A673 (cell line): ENCODE measurements at places on chromosomes 12 and 14. TPM values are rescaled to one million over a fixed set of nuclear protein-coding genes. Genes with fewer than 3 reads are reported as not detected.

DPY19L2 gene
- 4.2 and 7.5 TPM in 2 replicates for total RNA-seq

RFC5 gene
- 62.1 and 66.3 TPM in 2 replicates for total RNA-seq

- DNase-seq, result no peak
- peaks cover 19% of the 10 kb centered on the region for H3K36me3 ChIP-seq
- peaks cover 23% of the 10 kb centered on the region for H3K4me1 ChIP-seq
- H3K27me3 ChIP-seq, result no peaks in the 10 kb centered on the region
- no peak overlapping the region for H3K4me3 ChIP-seq
These were observed 1.8 kb upstream of the SP1 start for GRCh38 chr12:53378222-53378621.

ZNF705A gene
- not detected in 2 replicates for total RNA-seq

DNA sequence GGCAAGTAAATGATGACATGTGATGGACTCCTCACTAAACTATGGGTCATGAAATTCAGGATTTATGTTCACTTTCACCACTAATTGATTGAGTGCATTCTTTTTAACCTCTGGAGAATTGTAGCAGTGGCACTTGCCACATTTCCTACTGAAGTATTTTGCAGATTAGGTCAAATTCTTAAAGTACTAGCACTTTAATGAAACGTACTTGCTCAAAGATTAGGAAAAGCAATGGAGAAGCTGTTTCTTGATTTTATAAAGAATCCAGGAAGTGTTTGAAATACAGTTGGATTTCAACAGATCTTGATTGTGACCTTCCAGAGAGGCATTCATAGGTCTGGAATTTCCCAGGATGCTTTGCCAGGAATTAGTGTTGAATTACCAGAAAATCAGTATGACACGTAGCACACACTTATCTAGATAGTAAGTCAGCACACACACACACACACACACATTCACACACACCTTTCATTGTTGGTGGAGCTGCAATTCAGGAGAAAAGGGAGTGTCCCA lies 162.6 kb downstream of the MYRFL start:
- no peaks in the 10 kb centered on the region for H3K27me3 ChIP-seq
- H3K4me1 ChIP-seq, result peaks cover 26% of the 10 kb centered on the region
- peak overlapping the region; percentile 66 for H3K27ac ChIP-seq

DNA sequence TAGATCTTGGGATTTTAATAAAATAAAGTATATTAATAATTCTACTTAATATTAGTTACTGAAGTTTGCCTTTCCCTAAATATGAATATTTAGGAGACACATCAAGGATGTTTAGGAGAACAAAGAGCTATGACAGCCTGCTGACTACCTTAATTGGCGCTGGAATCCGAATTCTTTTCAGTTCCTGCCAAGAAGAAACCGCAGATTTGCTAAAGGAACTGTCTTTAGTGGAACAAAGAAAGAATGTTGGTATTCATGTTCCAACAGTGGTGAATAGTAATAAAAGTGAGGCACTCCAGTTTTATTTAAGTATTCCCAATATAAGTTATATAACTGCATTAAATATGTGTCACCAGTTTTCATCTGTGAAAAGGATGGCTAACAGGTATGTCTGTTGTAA lies 54.5 kb downstream of the MIS18BP1 start:
- H3K27me3 ChIP-seq, result no peaks in the 10 kb centered on the region
- H3K4me3 ChIP-seq, result no peak overlapping the region
- DNase-seq, result peak; percentile 64
- H3K4me1 ChIP-seq, result peaks cover 8% of the 10 kb centered on the region

PRH1 gene
- total RNA-seq, result 21.8 and 24.0 TPM in 2 replicates

SLC15A5 gene
- not detected in 2 replicates for total RNA-seq

DNA sequence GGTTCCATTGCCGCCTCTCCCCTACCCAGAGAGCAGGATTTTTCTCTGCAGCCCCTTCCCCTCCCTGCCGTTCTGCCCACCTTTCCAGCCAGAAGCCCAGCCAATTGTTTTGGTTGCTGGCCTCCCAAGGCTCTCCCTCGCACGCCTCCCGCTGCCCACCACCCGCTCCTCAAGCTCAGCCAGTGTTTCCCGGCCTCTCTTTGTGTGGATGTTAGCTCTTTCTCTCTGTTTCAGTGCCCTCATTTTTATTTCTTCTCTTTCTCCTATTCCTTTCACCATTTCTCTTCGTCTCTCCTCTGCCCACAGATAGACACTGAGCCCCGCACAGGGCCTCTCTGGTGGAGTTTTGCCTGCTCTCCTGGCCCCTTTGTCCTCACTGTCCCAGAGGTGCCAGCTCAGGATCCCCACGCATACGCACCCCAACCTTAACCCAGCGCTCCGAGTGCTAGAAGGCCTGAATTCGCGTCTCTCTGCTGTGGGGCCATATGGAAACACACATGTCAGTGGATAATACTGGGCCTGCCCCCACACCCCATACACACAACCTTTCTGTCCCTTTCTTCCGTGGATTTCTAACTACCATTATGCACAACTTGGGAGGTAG lies 54.9 kb downstream of the SMUG1 start:
- no peaks in the 10 kb centered on the region for H3K36me3 ChIP-seq
- H3K4me1 ChIP-seq, result peaks cover 4% of the 10 kb centered on the region
- no peak for DNase-seq
- no peak overlapping the region for H3K4me3 ChIP-seq
- no peak overlapping the region for H3K27ac ChIP-seq
- no peaks in the 10 kb centered on the region for H3K27me3 ChIP-seq

DNA sequence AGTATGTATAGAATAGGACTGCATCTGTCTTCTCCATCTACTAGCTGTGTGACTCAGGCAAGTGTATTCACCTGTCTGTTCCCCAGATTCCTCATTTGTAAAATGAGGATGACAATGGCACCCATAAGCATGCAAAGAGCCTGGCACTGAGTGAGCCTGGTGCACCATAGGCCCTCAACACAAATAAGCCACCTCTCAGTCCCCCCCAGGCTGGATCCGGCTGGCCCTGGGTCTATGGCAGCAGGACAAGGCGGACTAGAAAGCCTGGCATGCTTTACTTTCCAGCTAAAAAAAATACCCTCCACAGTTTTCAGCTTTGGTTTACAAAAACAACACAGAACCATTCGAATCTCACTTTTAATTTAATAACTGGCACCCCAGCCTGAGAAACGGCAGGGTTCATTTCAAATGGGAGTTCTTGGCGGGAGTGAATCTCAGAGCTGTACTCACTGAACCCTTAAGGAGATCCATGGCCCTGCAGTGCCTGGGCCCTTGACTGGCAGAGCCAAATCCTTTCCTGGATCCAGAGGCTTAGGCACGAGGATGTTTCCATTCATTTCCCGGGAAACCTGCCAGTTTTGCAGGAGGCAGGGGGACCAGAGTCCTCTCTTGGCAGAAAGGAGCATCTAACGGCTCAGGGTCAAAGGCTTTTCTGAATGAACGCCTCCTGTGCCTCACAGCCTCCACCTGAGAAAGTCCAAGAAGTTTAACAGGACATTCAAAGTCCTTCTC lies 17.7 kb downstream of the SYNE3 start:
- H3K27ac ChIP-seq, result no peak overlapping the region
- DNase-seq, result no peak
- no peaks in the 10 kb centered on the region for H3K27me3 ChIP-seq
- no peaks in the 10 kb centered on the region for H3K36me3 ChIP-seq

PITPNM2 gene
- 6.4 and 8.9 TPM in 2 replicates for total RNA-seq

DNA sequence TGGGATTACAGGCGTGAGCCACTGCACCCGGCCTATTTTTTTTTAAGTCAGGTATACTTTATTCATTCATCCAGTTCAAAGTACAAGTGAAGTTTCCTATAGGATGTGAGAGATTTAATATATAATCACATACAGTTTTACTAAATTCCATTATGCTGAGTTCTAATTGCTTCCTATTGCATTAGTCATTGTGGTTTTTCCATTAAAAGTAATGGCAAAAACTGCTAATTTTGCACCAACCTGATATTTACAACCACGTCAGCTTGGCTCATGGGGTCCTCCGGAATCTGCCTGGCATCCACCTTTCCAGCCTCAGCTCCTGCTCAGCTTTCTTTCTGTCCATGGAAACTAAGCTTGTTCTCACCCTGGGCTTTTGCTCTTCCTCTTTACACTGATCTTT lies 67.0 kb upstream of the CSRP2 start:
- H3K4me3 ChIP-seq, result no peak overlapping the region
- no peaks in the 10 kb centered on the region for H3K27me3 ChIP-seq
- H3K27ac ChIP-seq, result no peak overlapping the region
- H3K4me1 ChIP-seq, result peaks cover 7% of the 10 kb centered on the region

POLE2 gene
- 39.5 and 42.1 TPM in 2 replicates for total RNA-seq

ZDHHC22 gene
- total RNA-seq, result 0.09 and 0.60 TPM in 2 replicates

- H3K36me3 ChIP-seq, result no peaks in the 10 kb centered on the region
- no peaks in the 10 kb centered on the region for H3K4me1 ChIP-seq
These were observed 25.6 kb downstream of the NDUFA12 start for GRCh38 chr12:94977766-94978468.

CPNE6 gene
- not detected in 2 replicates for total RNA-seq

CLEC4D gene
- total RNA-seq, result not detected in 2 replicates

GRCh38 chr12:3200032-3200617 lies 122.9 kb downstream of the TSPAN9 start:
- peak overlapping the region; percentile 53 for H3K4me3 ChIP-seq
- no peak overlapping the region for H3K27ac ChIP-seq
- peak; percentile 93 for DNase-seq

- H3K4me1 ChIP-seq, result no peaks in the 10 kb centered on the region
- no peak overlapping the region for H3K4me3 ChIP-seq
- H3K27me3 ChIP-seq, result no peaks in the 10 kb centered on the region
These were observed 26.2 kb downstream of the GLRX5 start for GRCh38 chr14:95561001-95561412.

DNA sequence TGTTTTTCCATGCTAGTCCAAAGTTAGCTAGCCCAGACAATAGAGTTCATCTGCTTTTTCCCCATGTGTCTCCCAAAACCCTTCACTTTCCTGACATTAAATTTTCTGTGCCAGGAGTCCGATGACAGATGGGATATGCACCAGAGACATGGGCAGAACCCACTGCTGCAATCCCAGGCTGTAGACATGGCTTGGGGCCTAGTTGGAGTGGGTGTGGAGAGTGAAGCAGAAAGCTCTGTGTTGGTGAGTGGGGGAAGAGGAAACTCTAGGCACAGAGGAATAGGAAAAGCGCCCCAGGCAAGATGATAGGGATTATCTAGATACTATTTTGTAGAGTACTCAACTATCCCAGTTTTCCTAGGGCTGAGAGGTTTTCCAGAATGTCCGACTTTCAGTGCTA lies 4.8 kb upstream of the KRT74 start:
- H3K27me3 ChIP-seq, result no peaks in the 10 kb centered on the region
- DNase-seq, result no peak
- H3K4me1 ChIP-seq, result no peaks in the 10 kb centered on the region
- H3K27ac ChIP-seq, result no peak overlapping the region
- H3K4me3 ChIP-seq, result no peak overlapping the region
- no peaks in the 10 kb centered on the region for H3K36me3 ChIP-seq

ELK3 gene
- total RNA-seq, result 55.2 and 62.1 TPM in 2 replicates

DNA sequence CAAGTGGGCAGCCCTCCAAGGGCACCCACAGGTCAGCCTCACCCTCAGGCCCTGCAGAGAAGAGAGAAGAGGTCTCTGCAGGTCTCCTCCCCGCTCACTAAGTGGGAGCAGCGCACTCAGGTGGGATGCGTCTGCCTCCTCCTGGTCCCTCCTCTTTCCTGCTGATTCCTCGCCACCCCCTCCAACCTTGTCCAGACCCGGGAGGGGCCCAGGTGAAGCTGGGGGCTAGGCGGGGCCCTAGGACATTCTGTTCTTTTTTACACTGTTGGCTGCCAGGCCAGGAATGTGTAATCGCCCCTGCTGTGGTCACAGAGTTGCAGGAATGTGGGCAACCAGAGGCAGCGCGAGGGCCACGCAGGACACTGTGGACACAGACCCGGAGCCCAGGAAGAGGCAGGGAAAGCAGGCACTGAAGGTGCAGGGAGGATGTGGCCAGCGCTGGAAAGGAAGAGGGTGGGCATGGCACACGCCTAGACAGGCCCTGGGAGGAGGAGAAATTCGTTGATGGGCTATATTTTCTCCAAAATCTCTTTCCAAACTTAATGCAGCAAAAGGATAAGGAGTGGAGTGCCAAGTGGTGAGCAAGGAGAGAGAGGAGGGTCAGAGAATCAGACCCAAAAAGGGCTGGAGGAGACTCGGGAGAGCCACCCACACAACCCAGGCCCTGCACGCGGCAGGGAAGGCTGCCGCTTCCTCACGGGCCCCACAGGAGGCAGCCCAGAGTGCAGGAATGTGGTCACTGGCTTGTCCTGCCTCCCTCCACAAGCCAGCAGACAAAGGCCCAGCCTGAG lies 911 bp upstream of the SCNN1A start:
- peaks cover 8% of the 10 kb centered on the region for H3K4me1 ChIP-seq
- no peak overlapping the region for H3K4me3 ChIP-seq
- no peaks in the 10 kb centered on the region for H3K27me3 ChIP-seq
- no peak for DNase-seq
- H3K36me3 ChIP-seq, result no peaks in the 10 kb centered on the region

- H3K27me3 ChIP-seq, result no peaks in the 10 kb centered on the region
- H3K36me3 ChIP-seq, result no peaks in the 10 kb centered on the region
- no peaks in the 10 kb centered on the region for H3K4me1 ChIP-seq
- H3K27ac ChIP-seq, result no peak overlapping the region
- H3K4me3 ChIP-seq, result no peak overlapping the region
- DNase-seq, result no peak
These were observed 8.0 kb upstream of the WDR20 start for GRCh38 chr14:102131741-102132140.

- H3K4me3 ChIP-seq, result no peak overlapping the region
- H3K27ac ChIP-seq, result no peak overlapping the region
- H3K36me3 ChIP-seq, result no peaks in the 10 kb centered on the region
- no peak for DNase-seq
- H3K4me1 ChIP-seq, result peaks cover 26% of the 10 kb centered on the region
- H3K27me3 ChIP-seq, result no peaks in the 10 kb centered on the region
These were observed 19.6 kb upstream of the CSRP2 start for GRCh38 chr12:76898442-76898841.

SIX6 gene
- total RNA-seq, result 0.13 and 0.28 TPM in 2 replicates

CLEC4C gene
- not detected in 2 replicates for total RNA-seq

PIK3C2G gene
- total RNA-seq, result not detected in 2 replicates

DNA sequence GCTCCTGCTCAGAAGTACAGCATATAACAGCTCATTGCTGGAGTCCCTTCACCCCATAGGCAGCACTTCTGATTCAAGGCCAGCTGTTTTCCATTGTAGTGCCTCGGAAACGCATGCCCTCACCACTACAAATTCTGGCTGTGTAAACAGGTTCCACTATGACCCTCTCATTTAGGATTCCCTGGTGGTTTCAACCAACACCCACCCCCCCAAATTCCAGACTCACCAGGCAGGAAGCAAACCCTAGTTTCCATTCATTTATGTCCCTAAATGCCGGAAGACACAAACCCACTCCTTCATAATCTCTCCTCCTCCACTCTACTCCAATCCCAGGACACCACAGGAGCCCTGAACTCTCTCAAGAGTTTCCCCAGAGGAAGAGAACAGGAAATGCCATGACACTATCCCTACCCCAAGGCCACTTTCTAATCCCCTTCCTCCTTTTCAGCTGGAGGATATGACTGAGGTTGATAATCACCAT lies 75.9 kb upstream of the TMPO start:
- H3K4me1 ChIP-seq, result peaks cover 16% of the 10 kb centered on the region
- no peak overlapping the region for H3K4me3 ChIP-seq
- DNase-seq, result peak; percentile 99
- no peaks in the 10 kb centered on the region for H3K36me3 ChIP-seq
